NCI-H460 (cell line): ENCODE measurements at places on chromosomes 7 and 10. TPM values are rescaled to one million over a fixed set of nuclear protein-coding genes. Genes with fewer than 3 reads are reported as not detected.
A peak's percentile ranks its signal among the peaks of the same experiment; 100 is the strongest.

Gene SLC39A12
- total RNA-seq: not detected in 2 replicates

Gene GIMAP4
- not detected in 2 replicates for total RNA-seq

Gene GRM3
- not detected in 2 replicates for total RNA-seq

Gene SCART1
- total RNA-seq: 0.92 and 1.2 TPM in 2 replicates

Gene CLRN3
- total RNA-seq: not detected in 2 replicates

Gene PRRT4
- 0.27 and 0.38 TPM in 2 replicates for total RNA-seq

Gene TYW1B
- 0.89 and 1.2 TPM in 2 replicates for total RNA-seq

Gene TLX1
- total RNA-seq: not detected in 2 replicates

DNA sequence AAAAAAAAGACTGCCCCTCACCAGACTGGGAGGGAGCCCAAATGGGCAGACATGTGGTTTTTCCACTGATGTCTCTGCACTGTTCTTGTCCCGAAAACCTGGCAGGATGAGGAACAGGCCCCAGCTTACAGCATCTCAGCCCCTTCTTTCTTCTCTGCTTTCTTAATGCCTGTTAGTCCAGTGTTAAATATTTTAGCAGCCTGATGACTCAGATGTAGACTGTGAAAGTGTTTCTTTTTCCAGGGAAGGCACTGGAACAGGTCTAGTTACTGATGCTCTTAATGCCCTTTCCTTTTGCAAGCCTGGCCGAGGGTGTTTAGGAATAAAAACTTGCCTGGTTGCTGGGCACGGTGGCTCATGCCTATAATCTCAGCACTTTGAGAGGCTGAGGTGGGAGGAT is 107.7 kb downstream of the TACC2 start:
- DNase-seq: no peak

GRCh38 chr10:115566867-115567266 is 473.7 kb downstream of the ATRNL1 start:
- DNase-seq: no peak

GRCh38 chr10:120800528-120801323 is 50.4 kb upstream of the WDR11 start:
- no peak for DNase-seq

DNA sequence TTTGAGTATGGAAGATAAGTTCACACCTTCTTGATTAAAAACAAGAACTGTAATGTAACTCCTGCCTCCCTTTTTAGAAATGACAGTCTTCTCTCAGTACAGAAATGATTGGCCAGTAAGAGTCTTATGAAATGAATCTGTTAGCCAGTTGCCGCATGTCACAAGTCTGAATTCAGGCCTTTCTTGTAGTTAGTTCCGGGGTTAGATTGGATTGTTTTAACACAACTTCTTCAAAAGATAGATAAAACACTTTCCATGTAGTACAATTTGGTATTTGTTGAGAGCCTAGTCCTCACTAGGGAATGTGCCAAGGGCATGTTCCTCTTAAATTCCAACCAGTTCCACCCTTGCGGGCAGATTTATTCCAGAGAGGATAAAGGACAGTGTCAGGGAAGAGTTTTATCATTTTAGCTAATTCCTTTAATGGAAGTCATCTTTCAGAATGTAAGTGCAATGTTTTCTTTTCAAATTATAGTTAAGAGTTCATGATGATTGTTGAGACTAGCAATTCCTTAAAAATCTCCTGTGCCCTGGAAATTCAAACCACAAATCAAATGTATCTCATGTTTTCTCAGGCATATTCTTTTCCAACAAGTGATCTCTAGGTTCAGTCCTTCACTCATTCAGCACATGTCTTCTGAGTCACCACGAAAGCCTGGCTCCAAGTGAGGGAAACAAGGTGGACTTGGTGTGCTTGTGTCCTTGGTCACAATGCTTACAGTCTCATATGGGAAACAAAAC is 4.1 kb downstream of the FHIP2A start:
- DNase-seq: peak; percentile 51

GRCh38 chr10:72098301-72098835 is 10.0 kb upstream of the SPOCK2 start:
- DNase-seq: no peak

DNA sequence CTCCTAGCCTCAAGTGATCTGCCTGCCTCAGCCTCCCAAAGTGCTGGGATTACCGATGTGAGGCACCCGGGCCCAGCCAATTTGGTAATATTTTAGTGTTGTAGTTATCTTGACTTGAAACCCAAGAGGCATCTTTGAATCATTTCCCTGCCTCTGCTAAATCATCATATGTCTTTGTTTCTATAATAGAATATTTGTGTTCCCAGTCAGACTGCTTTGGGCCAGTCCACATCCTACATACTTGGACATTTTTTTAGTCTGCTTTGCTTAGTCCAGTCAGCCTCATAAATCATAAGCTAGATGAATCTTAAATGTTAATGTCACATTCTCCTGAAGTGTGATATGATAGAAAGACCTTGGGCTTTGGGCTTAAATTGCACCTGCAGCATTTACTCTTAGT is 5.9 kb downstream of the STAM start:
- DNase-seq: no peak

- no peak for DNase-seq
These were observed 137.5 kb downstream of the DLG5 start for GRCh38 chr10:77789016-77789415.

GRCh38 chr7:107559864-107560263 is 3.9 kb downstream of the COG5 start:
- DNase-seq: peak; percentile 58

GRCh38 chr7:115299397-115300037 is 377.6 kb downstream of the MDFIC start:
- DNase-seq: no peak

DNA sequence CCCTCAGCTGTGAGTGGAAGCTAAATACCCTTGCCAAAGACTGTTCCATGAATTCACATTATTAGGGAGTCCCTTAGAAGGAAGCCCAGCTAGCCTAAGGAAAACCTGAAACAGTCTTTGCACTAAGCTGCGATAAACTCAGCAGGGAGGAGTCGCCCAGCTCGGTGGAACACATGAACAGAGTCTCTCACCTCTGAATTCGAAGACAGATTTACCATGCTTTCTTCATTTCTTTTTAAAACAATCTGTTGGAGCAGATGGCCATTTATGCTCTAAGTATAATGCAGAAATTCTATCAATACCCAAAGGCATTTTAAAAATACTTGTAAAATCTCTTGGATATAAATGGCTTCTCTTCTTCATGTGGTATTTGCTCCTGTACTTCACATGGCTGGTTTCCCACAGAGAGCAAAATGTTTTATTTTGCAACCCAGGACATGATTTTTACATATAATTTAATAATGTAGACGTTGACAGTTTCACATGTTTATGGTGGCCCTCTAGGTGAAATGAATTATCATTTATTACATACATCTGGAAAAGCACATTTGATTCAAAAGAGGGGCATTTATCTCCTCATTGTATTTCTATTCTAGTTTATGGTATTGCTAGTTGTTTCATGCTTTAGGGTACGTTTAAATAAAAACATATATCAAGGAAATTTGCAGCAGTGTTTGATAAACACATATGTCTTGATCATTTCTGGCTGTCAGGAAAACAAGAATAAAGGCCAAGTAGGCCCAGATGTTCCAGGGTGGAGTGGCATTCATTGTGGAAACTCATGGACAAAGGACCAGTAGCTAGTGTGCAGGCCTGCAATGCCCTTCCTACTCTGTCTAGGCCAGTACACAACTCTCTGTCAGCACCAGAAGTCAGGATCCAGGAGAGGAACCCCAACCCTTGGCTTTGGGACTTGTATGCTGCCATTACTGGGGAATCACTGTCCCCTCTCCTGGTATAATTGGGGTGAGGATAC is 52.2 kb downstream of the LRGUK start:
- DNase-seq: no peak

DNA sequence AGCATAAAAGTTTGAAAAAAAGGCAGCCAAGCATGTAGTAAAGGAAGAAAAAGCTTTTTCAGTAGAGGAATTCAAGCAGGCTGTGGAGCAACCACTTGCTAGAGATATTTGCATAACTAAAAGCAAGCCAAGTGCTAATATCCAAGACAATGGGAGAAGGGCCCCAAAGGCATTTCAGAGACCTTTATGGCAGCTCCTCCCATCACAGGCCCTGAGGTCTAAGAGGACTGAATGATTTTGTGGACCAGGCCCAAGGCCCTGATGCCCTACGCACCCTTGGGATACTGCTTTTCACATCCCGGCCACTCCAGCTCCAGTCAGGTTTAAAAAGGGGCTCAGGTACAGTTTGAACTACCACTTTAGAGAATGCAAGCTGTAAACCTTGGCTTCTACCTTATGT is 261.7 kb upstream of the SEMA3C start:
- no peak for DNase-seq

GRCh38 chr7:90222811-90223725 is 11.5 kb downstream of the STEAP2 start:
- DNase-seq: no peak

GRCh38 chr10:20622531-20623211 is 274.4 kb downstream of the NEBL start:
- no peak for DNase-seq

DNA sequence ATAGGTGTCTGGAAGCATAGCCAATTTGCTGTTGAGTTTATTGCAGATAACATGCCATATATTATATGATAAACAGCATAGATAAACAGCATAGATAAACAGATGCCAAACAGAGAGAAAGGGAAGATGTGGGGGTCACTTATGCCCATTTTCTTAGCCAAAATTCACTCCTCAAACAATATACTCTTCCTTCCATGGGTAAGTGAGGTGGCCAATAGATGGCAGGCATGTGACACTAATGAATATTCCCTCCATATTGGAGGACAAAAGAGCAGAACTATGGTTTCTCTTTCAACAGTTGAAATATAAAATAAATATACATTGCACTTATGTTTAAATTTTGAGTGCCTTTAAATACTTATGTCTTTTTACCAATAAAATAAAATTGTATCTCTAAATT is 1212.8 kb downstream of the REEP3 start:
- DNase-seq: peak; percentile 38
